Right lobe of liver (tissue), 6 donors: ENCODE measurements at places on chromosomes 7 and 10. TPM values are rescaled to one million over a fixed set of nuclear protein-coding genes. Genes with fewer than 3 reads are reported as not detected.

DNA sequence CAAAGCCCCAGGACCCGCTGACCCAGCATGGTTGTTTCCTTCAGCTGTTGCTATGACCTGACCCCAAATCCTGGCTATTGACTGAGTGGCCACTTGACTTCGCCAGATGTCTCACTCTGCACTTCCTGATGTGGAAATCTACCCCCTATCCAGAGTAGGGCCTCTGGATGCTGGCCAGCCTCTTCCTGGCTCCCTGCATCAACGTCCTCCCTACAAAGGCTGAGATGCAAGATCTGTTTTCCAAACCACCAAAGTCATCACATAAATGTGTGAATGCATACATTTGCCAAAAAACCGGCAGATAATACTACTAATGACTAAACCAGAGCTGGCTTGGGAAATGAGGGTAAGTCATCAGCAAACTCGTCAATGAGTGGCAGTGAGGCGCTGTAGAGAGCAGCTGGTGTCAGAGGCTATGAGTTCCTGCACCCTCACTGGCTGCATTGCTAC, 70.4 kb downstream of the PYROXD2 start:
- peak; percentile 67 for DNase-seq

The TUBB8 gene
- total RNA-seq, result not detected

The SPOCK2 gene
- 1.2 TPM for total RNA-seq

DNA sequence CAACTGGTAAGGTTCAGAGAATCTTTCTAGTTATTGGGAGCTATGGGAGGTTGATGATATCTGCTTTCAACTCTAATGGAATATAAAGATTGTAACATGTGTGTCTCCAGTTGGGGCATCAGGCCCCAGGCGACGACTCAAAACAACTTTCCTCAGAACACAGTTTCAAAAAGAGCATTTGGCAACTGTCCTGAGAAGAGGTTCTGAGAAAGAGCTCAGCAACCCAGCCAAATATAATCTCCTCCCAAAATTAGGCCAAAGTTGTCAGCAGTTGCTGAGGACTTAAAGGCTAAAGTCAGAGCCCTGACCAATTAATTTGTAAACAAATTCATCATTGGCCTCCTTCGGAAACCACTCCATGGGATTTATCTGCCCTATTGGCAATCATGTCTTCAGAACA, 251.1 kb upstream of the NFE2L3 start:
- DNase-seq, result no peak

The ZDHHC4 gene
- total RNA-seq, result 36.0 TPM

DNA sequence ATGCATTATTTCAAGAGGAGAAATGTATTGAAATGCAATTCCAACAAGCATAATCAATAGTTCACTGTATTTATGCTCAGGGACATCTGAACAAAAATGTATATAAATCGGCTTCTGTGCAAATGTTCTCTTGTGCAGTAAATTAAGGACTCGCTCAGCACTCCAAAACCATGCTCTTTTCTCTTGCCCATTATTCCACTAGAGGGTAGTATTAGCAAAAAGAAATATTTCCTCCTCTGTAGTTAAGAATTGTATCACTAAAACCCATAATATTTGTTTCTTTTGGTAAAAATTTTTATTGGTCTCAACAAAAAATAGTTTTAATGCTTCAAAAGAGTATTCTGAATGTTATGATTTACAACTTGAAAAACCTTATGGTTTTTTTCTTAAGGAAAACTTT, 803.1 kb downstream of the PCDH15 start:
- DNase-seq, result no peak
